ENCODE measurements at places on chromosomes 12 and 14. TPM values are rescaled to one million over a fixed set of nuclear protein-coding genes. Genes with fewer than 3 reads are reported as not detected.

KRT79 gene
- 0.10 TPM for total RNA-seq

SERPINA3 gene
- 13.2 TPM for total RNA-seq

CFAP54 gene
- 1.1 TPM for total RNA-seq

MOK gene
- 23.2 TPM for total RNA-seq

C14orf132 gene
- 6.0 TPM for total RNA-seq

Data from A549 treated with AZD2906 at 1 μM for 4 hours (cell line).